ENCODE measurements at places on chromosomes 5 and 9.

- no peak for DNase-seq
These were observed 80.5 kb upstream of the TTC23L start for GRCh38 chr5:34758514-34758913.

GRCh38 chr9:124041817-124042116 lies 30.2 kb downstream of the LHX2 start:
- DNase-seq, result no peak

DNA sequence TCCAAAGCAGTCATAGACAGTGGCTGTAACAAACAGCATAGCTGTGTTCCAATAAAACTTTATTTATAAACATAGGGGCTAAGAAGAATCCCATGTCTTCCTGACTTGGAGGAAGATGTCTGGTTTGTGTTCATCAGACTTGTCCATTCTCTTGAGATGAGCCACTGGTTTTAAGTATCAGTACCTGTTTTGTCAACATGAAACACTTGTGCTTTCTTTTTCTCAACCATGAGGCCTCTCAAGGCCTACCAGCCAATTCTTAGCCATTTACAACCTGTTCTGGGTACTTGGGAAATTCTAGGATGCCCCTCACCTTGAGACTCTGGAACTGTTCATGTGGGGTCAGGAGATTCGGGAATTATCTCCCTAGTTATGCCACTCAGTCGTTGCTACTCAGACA lies 154.3 kb upstream of the PPP1R2B start:
- no peak for DNase-seq

DNA sequence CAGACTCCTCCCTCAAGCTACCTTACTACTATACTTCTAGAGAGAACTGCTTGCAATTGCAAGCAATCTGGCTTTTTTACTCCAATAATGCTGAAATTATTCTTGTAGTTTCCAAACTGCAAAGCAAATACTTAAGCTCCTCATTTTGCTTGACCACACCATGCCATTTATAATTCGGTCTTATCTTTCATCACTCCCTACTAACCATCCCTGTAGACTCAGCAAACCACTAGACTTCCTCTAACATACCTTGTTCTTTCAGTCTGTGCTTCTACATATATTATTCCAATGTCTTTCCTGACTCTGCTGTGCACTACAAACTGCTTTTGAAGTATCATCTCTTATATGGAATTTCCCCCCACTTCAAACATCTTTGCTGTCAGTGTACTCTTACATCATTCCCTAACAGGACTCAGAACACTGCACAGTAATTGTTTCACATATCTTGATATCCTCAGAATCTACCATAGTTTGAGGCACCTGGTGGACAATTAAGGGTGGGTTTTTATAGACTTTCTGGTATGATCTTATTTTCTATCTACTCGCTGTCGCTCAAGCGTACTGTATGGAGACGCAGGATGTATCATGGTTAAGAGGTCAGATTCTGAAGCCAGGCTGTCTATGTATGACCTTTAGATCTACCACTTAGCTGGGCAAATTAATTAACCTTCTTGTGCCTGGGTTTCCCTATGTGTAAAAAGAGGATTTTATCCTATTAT lies 2.8 kb downstream of the IL6ST start:
- DNase-seq, result no peak

DNA sequence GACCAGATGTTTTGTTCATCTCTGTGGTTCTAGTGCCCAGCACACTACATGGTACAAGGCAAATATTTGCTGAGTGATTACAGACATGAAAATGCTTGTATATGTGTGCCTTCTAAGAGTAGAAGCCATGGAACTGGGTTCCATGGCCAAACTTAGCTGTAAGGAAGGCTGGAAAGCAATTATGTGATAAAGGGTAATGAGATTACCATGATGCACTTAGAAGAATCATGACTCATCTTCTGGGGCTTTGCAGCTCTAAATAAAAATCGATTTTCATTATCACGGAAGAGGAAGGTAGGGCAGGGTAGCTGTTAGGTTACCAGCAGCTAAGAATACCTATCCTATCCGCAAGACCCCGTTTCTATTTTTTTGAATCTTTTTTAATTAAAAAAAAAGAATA lies 28.0 kb downstream of the RFK start:
- DNase-seq, result no peak

DNA sequence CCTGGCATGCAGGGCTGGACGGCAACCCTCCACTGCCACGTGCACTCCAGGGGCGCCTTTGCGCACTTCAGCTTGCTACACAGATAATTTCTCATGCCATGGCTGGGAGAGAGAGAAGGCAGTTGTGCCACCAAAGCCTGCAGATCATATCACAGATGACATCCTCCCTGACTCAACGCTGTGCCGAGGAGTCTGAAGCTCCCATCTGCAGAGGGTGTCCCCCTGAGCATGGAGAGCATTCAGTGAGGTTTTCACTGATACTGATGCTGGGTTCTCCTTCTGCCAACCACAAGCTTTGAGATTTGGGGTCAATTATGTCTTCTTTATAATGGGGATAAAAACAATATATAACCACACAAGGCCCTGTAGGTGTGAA lies 607.4 kb upstream of the ADAMTS16 start:
- no peak for DNase-seq

DNA sequence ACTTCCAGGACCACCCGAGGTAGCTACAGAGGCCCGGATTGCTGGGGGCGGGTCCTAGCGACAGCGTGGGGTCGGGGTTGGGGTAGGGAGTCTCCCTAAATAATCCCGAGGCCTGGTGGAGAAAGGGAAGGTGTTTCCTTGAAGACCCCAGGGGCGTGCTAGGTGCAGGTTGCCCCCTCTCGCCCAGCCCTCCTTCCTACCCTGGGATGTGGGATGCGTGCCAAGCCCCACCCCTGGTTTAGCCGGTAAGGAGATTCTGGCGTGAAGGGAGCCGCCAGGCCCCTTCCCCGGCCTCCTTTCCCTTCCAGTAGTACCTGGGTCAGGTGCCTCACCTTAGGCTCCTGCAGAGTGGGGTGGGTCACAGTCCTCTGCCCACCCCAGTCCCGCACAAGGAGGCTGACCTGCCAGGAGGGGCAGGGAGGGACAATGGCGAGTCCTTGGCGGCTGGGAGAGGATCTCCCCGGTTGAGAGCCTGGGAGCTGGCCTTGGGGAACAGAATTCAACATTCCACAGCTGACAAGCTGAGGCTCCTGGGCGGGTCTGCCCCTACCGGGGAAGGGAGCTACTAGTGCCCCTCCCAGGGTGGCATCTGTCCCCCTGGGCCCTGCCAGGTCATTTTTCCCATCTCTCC lies 674 bp downstream of the TSPAN17 start:
- no peak for DNase-seq

DNA sequence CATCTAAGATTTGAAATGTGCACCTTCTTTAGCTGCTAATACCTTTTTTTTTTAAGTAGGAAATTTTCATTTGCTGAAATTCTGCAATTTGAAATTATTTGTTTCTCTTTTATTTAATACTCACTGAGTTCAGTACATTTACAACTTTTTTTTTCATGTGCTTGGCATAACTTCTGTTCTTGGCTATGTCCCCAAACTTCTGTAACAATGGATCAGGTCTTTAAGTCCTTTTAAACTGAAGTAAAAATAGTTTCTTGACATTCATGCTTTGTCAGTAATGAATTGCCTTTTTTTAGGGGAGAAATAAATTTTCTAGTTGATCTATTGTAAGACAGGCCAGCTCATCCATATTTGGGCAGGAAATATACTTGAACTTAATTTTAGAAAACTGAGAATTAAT lies 41.5 kb downstream of the EDIL3 start:
- DNase-seq, result no peak

DNA sequence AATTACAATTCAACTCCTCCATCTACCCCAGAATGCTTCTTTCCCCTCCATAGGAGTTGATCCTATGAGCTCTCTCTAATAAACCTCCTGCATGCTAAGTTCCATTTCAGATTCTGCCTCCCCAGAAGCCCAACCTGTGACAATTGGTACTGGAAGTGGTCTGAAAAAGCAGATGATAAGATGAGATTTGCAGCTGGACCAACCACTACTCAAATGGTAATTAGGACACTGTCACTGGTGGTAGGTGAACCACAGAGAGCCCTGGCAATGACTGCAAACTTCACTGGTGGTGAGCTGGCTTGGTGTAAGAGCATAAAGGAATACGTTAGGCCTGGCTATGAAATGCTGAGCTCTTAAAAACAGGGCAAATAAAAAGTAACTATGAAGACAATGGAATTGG lies 112.6 kb downstream of the ESM1 start:
- DNase-seq, result no peak

GRCh38 chr9:137138722-137139467 lies at the start of gene GRIN1:
Gene GRIN1, plus strand, starts transcription at chr9:137139154. Its CDS starts 333 bp downstream, at chr9:137139487.
- no peak for DNase-seq

DNA sequence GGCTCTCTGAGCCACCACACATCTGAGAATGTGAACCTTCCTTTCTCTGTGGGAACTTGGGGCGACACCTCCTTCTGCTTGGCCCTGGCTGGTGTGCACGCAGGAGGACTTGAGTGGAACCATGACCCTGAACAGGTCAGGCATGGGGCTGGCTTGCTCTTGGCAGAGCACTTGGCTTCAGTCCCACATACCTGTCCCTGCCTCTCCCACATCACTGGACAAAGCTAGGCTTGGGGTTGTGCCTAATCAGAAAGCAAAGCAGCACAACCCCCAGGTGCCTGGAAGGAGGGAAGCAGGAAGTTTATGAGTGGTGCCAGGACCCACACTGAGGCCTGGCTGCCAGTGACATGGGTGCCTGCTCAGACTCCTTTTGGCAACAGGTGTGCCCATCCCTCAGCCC lies 13.2 kb downstream of the GADD45G start:
- no peak for DNase-seq

DNA sequence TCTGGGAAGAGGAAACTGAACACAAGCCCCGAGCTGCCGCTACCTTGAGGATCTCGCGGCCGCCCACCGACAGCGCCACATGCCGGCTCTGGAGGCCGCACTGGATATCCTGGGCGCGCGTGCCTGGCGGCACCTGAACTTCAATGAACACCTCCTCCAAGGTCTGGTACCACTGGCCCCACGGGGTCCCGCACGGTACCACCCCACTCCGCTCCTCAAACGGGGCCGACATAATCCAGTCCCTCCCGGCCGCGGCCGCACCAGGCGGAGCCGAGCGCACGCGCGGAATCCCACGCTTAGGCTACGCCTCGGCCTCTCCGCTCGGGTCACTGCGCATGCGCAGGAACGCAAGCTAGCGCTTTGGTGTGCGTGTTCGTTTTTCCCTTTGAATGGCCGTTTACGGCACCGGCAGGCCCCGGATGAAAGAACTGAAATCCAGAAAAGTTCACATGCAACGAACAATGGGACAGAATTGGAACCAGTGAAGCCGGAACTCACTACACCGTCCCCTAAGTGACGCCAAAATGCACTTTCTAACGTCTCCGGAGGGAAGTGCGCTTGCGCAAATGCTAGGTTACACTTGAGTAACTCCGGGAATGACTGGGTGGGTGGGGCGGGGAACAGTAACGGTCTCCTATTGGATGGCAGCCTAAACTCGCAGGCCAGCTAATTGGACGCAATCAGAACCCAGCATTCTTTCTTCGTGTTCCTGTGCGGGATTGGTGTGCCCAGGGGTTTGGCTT lies at the start of gene NUDCD2:
Gene NUDCD2 (minus strand): TSS at position 284 of the 743 bp plus-strand sequence. CDS start 52 bp downstream, at position 232.
- DNase-seq, result peak; percentile 92

- DNase-seq, result no peak
These were observed 655 bp downstream of the MARVELD2 start for GRCh38 chr5:69415584-69415958.

DNA sequence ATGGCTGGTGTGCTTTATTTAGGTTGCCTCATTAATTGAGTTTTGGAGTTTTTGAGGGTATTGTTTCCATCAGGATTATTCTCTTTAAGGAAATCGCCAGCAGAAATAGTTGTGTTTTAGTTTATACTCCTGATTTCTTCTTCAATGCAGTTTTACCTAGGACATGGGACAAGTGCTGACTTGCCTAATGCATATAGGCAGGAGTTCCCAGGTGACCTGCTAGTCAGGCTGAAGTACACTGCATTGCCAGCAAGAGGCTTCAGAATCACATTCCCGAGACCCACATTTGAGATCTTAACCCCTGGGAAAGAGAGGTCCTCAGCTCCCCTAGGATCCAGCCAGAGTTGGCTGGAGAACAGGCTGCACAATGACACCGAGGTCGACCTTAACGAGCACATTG lies 1.5 kb upstream of the OR1N2 start:
- DNase-seq, result no peak

GRCh38 chr5:40774623-40775022 lies 18.9 kb upstream of the TTC33 start:
- no peak for DNase-seq

DNA sequence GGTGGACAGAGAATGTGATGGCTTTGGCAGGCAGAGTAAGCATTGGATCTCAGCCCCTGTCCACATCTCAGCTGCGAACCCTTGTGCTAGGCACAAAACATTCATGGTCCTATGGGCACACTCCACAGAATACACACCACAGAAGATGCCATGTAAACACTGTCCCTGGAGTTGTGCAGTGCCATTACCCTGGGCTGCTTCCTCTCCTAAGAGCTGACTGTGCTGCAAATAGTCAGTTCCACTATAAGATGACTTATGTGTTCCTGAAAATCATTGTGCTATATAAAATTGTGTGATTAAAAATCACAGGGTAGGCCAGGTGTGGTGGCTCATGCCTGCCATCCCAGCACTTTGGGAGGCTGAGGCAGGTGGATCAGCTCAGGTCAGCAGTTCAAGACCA lies 31.9 kb upstream of the ATP6V1G1 start:
- DNase-seq, result no peak

GRCh38 chr5:159838551-159839222 lies 77.6 kb upstream of the ADRA1B start:
- DNase-seq, result no peak

DNA sequence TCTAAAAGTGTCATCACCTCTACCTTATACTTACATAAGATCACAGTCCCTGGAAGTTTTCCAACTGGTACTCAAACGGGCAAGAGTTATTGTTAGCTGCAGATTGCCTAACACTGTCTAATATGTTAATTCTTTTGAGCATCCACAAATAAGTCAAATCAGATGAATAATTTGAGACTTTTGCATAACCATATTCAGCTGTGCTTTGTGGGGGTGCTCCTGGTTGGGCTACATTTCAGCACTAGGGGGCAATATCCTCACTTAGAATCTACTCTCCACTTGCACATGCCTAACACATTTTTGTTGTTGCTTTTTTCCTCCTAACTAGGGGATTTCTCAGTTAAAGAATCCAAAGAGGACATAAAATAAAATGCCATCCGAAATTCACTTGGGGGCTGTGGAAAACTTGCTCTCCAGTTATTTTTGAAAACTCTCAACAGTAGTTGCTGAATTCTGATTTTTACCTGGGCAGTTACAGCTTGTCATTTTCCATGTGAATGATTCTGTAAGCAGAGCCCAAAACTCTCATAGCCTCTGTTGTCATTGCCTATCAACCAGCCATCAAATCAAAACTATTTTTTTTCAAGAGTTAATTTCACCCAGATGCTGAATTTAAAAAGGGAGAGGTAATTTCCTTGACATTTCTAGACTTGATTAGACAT lies 71.5 kb downstream of the TRIM36 start:
- DNase-seq, result no peak

DNA sequence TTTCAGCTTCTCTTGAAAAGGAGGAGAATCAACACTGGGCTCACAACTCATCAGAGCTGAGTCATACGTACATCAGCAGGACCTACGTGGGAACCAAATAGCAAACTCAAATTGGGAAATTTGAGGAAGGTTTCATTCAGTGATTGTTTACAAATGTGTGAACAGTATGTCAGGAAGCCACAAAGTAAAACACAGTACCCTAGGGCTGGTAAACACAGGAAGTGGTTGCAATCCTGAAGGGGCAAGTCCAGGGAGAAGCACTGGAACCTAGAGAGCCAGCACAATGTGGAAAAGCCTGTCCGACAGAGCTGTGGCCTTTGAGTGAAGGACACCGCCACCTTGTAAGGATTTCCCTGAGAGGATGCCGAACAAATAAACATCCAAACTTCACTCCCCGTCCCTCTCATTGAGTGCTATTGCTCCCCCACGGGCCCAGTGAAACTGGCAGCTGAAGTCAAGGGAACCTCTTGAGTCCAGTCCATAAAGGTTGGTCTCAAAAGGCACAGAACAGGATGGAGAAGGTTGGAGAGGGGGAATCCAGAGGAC lies 26.7 kb upstream of the RICTOR start:
- DNase-seq, result no peak

Measured in activated T-helper 9 cell treated with anti-CD3 and anti-CD28 coated beads, Interleukin-2, amount 50 U/mL, for 16 hours (primary cell).